ENCODE measurements at places on chromosomes 7 and 10.
A peak's percentile ranks its signal among the peaks of the same experiment; 100 is the strongest.

DNA sequence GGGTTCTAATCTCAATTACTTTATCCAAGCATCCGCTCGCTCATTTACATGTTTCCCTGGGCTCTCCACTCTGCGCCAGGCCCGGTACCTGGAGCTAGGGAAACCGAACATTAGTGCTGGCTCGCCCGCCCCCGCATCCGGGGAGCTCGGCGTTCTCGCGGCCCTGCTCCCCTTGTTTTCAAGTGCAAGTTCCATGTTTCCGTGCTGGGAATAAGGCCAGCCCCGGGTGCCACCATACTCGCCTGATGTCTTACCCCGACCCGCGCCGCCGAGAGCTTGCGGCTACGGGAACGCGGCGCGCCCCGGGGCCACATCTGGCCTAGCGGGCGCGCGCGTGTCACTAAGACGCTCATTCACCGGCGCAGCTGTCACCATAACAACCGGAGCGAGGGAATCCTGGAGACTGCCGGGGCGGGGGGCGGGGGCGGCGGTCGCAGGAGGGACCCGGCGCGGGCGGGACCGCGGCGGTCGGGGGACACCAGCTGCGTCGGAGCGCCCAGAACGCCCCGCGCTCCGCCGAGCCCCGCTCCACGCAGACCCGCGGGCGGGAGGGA is at the start of gene NEURL1:
Gene NEURL1, plus strand, starts transcription at position 344 of the 554 bp plus-strand sequence. CDS start 683 bp downstream, outside the sequence.
- DNase-seq, result peak; percentile 20

GRCh38 chr10:90589825-90590224 is 268.0 kb downstream of the HTR7 start:
- no peak for DNase-seq

DNA sequence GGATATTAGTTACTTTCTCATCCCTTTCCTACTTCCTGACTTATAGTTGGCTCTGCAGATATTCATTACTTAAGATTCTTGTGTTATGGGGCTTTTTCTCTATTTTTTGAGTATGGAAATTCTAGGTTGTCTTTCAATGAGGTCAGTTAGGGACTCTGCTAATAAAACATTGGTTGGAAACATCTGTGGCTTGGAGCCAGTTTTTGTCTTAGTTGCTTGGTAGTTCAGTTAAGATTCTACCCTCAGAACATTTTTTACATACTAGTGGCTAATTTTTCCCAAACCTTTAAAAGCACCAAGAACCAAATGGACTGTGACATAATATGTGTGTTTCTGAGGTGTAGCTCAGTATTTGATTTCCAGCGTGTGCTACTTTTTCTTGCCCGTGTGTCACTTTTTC is 305.6 kb upstream of the FZD1 start:
- no peak for DNase-seq

GRCh38 chr10:16777473-16778370 is 39.5 kb downstream of the RSU1 start:
- DNase-seq, result no peak

- DNase-seq, result peak; percentile 46
Observed at GRCh38 chr7:19121977-19122588, 4.6 kb upstream of the TWIST1 start.

DNA sequence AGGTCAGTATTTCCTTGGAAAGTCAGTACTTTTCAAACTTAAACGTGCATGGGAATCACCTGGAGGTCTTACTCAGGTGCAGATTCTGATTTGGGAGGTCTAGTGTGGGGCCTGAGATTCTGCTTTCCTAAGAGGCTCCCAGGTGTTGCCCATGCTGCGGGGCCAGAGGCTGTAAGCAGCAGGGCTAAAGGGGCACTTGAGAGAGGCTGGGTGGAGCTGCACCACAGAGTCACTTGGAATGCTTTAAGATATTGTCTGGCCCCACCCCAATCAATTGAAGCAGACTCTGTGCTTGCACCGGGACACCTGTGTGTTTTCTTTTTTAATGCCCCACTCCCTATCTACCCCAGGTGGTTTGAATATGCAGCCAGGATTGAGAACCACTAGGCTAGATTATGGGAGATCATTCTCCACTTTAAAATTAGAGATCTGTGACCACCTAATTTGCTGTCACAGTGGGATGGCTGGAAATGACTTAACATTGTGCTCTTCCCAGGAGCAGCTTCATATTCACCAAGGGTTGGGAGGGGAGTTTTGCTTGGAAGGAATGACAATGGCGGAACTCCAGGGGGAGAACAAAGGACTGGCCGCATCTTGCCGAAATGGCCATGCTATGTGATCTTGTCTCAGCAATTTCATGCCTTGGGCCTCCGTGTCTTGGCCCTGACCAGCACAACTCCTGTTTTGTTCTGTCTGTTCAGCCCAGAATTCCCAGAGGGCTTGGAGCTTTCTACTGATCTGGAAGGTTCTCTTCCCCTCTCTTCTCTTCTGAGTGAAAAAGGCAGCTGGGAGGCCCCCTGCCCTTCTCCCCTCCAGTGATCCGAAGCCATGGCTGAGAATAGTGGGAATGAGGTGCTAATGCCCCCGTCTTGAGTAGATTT is 80.2 kb downstream of the FAM241B start:
- no peak for DNase-seq

DNA sequence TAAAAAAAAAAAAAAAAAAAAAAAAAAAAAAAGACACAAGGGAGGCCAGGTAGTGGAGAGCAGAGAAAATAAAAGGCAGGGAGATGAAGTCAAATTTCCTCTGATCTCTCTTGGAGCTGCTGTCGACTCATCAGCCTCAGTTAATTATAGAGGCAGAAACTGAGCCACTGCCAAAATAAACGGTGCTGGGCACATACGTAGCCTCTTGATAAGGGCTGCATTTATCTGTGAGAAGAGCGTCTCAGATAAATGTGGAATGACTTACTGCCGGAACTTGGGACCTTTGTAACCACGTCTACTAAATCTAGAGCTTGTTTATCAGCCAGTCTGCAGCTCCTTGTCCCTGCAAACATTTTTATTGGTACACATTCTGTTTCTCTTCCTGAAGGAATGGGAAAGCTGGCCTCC is 162.3 kb downstream of the BAMBI start:
- DNase-seq, result no peak

DNA sequence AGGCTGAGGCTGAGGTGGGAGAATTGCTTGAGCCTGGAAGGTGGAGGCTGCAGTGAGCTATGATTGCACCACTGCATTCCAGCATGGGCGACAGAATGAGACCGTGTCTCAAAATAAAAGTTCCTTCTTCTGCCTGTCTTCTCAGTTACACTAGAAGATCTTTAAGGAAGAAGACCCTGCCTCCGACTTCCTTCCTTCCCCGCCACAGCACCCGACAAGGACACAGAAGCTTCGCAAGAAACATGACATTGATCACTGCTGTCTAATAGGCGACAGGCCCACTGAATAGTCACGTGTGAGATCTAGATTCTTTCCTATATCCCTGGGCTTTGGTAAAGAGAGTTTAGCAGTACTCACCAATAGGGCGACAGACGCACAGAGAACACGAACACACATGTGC is 118.2 kb downstream of the PRPF18 start:
- DNase-seq, result no peak

- DNase-seq, result no peak
Observed at GRCh38 chr10:124738441-124738840, 5.7 kb downstream of the FAM53B start.

- DNase-seq, result no peak
Observed at GRCh38 chr10:112562809-112563663, 116.0 kb downstream of the VTI1A start.

DNA sequence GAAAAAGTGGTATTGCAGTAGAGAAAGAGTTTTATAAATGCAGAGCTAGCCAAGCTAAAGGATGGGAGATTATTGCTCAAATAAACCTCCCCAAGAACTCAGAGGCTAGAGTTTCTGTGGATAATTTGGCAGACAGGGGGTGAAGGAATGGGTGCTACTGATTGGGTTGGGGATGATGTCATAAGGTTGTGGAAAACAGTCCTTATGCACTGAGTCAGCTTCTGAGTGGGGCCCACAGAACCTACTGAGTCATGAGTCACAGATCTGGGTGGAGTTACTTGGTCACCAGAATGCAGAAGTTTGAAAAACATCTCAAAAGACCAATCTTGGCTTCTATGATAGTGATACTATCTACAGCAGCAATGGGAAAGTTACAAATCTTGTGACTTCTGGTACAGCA is 1146.7 kb downstream of the TYW1 start:
- no peak for DNase-seq

DNA sequence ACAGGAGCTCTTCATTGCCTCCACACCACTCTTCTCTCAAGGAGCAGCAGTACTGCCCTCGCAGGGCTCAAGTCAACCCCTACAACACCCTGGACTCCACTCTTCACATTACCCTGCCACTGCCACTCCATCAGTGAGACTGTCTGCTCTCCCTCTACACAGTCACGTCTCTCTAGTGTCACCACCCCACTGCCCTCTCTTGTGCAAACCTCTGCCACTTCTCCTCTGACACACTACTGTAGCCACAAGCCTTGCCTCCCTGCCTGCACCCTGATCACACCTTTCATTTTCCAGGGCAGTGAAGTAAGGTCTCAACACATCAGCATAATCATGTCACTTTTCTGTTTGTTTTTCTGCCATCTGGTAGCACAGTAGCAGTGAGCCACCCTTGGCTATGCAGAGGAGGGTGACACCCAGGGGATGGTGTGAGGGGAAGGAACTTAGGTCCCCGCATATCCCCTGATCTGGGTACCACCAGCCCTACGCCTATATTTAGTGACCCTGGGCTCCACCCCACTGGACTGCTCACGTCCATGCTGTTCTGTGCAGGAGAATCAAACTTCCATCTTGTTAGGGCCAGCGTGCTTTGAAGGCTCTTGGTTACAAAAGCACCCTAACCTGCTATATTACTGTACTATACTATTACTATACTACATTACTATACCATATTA is 1.6 kb downstream of the C10orf143 start:
- no peak for DNase-seq

GRCh38 chr7:85090143-85090542 is 96.7 kb downstream of the SEMA3D start:
- no peak for DNase-seq
